ENCODE measurements at places on chromosomes 16 and 17. TPM values are rescaled to one million over a fixed set of nuclear protein-coding genes. Genes with fewer than 3 reads are reported as not detected.
A peak's percentile ranks its signal among the peaks of the same experiment; 100 is the strongest.

DNA sequence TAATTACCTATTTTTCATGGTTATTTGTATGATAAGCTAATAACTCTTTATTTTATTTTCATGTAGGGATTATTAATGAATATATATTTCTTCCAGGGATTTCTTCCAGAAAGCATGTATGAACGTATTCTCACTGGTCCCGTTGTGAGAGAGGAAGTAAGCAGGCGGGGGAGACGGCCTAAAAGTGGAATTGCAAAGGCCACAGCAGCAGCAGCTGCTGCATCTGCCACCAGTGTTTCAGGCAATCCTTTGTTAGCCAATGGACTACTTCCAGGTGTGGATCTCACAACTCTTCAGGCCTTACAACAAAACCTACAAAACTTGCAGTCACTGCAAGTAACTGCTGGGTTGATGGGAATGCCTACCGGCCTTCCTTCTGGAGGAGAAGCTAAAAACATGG lies 110.3 kb upstream of the RBL2 start:
- DNase-seq, result no peak

DNA sequence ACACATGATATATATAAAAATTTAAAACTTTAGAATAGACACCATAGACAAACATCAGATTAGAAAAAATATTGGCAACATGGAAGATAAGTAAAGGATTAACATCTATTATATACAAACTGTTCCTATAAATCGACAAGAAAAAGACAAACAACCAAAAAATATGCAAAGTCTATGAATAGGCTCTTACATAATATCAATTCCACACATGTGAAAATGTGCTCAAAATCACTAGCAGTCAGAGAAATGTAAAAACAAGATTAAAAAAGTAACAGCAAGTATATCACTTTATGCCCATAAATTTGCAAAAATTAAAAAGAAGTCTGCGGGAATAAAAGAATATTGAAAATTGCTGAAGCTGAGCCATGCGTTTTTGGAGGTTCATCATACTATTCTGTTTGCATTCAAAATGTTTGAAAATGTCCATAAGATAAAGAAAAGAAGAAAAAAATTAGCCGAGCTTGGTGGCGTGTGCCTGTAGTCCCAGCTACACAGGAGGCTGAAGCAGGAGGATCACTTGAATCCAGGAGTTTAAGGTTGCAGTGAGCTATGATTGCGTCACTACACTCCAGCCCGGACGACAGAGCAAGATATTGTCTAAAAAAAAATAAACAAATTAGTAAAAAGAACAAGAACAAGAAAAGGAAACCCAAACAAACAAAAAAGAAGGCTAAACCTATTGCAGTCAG lies 11.2 kb upstream of the ERN2 start:
- DNase-seq, result no peak

GRCh38 chr16:30077656-30078055 lies 1.9 kb downstream of the PPP4C start:
- no peak for DNase-seq

PDPK1 gene
- total RNA-seq, result 43.1 TPM

DNA sequence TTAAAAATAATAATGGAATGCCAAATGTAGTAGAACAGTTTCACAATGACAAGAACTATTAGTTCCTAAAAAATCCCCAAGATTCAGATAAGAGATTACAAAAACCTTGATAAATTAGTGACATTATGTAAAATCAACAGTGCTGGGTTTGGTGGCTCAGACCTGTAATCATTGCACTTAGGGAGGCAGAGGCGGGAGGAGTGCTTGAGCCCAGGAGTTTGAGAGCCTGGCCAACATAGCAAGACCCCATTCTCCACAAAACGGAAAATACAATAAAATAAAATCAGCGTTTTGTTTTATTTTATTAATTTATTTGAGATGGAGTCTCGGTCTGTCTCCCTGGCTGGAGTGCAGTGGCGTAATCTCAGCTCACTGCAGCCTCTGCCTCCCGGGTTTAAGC lies 4.1 kb downstream of the CARD14 start:
- no peak for DNase-seq

DNA sequence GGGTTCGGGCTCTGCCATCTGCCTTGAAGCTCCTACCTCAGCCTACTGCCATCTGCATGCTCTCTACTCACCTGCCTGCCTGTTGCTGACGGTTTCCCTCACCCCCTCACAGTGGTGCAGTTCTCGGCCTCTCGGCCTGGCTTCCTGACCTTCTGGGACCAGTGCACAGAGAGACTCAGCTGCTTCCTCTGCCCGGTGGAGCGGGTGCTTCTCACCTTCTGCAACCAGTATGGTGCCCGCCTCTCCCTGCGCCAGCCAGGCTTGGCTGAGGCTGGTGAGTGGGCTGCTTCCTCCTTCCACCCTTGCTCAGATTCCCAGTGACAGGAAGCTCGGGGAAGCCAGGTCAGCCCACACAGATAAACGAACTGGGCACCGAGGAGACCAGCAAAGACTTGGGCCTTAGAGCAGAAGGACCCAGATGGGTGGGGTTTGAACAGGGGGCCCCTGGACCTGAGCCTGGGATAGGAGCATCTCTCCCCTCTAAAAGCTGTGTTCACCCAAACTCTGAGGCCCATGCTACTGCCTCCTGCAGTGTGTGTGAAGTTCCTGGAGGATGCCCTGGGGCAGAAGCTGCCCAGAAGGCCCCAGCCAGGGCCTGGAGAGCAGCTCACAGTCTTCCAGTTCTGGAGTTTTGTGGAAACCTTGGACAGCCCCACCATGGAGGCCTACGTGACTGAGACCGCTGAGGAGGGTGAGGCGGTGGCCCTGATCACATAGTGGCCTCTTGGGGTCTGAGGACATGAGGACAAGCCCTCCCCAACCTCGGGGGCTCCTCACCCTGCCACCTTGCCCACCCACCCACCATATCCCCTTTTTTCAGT lies 16.4 kb downstream of the RIPOR1 start:
- DNase-seq, result peak; percentile 28

DNA sequence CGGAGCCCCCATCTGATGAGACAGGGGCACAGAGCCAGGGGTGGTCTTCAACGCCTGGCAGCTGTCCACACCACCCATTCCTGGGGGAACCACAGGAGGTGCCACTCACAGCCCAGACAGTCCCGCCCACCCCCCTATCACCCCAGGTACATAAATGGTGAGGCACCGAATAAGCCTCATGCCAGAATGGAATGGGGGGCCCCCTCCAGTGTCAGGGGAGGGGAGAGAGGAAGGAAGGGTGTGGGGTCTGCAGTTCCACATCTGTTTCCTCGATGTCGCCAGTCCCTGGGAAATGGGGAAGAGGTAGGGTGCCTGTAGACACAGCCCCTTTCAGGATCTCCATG lies 1.7 kb downstream of the TMC6 start:
- DNase-seq, result peak; percentile 38

ADAMTS18 gene
- total RNA-seq, result not detected

NUPR1 gene
- total RNA-seq, result 37.2 TPM

- DNase-seq, result peak; percentile 57
Measured at GRCh38 chr17:9456330-9456729, 119.3 kb downstream of the STX8 start.

DNA sequence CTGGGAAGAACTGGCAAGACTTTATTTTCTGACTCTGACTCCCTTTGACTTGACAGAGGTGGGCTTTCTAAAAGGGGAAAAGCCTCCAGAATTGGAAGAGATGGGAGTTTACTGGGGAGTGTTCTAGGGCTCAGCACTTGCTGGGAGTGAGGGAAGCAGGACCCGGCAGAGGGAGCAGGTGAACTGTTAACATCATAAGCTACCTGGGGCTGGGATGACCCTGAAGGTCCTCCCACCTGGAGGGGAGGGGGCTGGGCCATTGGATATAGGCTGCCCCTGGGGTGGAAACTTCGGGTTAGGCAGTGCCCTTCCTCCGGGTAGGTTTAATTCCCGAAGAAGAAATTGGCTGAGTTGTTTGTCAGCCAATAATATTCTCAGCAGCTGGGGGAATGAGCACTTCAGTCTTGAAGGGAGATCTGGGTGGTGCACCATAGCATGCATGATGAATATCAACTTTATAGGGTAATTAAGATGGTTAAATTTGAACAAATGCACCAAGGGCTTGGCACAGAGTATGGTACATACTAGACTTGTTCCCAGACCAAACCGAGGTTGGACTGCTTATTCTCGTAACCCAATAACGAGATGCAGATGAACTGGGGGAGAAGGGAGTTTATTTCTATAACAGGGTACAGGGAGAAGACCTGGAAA lies 337.0 kb downstream of the HAPSTR1 start:
- DNase-seq, result no peak

GRCh38 chr17:72924196-72924595 lies 168.3 kb downstream of the SLC39A11 start:
- no peak for DNase-seq

DNA sequence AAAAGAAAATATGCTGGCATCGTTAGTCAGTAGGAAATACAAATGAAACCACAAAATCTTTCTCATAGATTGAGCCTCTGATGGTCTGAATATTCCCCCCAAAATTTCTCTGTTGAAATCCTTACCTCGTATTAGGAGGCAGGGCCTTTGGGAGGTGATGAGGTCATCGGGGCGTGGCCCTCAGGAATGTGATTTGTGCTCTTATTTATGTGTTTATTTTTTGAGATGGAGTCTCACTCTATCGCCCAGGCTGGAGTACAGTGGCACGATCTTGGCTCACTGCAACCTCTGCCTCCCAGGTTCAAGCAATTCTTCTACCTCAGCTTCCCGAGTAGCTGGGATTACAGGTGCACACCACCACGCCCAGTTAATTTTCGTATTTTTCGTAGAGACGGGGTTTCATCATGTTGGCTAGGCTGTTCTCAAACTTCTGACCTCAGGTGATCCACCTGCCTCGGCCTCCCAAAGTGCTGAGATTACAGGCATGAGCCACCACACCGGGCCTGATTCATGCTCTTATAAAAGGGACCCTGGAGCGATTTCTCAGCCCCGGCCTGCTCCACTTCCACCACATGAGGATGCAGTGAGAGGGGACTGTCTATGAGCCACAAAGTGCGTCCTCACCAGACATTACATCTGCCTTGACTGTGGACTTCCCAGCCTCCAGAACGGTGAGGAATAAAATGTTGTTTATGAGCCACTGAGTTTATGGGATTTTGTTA lies 53.1 kb downstream of the DNAH17 start:
- no peak for DNase-seq

DNA sequence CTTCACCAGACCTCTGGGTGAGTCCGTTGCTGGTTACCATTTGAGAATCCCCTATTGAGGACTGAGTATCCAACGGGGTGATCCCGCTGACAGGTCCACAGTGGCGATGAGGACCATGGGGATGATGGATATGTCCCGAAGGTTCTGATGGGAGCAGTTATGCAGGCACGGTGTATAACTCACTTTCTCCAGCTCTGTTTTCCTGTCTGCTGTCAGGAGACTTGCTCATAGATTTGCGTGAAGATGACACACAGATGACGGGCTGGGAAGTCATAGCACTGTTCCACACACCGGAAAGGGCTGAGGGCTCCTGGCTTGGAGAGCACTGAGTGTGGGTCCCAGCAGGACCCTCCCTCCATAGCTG lies 22.2 kb upstream of the ADCY7 start:
- DNase-seq, result no peak

KRTAP1-5 gene
- not detected for total RNA-seq

DNA sequence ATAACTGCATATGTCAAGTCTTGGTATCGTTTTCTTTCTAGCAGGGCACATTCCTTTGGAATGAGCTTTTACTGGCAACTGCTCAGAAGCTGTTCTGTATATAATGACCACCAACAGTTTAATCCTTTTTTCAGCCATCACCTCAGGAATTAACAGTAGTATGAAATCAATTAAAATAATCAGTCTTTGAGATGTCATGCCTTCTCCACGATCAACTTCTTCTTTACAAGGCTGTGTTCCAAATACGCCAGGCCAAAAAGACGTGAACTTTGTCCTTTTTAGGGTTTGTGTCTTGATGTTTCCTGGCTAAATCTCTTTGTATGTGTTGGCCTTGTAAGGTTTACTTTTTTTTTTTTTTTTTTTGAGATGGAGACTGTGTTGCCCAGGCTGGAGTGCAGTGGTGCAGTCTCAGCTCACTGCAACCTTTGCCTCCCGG lies 54.9 kb downstream of the ABCC1 start:
- DNase-seq, result no peak

GRCh38 chr17:5254903-5255521 lies 20.4 kb upstream of the SCIMP start:
- no peak for DNase-seq

DNA sequence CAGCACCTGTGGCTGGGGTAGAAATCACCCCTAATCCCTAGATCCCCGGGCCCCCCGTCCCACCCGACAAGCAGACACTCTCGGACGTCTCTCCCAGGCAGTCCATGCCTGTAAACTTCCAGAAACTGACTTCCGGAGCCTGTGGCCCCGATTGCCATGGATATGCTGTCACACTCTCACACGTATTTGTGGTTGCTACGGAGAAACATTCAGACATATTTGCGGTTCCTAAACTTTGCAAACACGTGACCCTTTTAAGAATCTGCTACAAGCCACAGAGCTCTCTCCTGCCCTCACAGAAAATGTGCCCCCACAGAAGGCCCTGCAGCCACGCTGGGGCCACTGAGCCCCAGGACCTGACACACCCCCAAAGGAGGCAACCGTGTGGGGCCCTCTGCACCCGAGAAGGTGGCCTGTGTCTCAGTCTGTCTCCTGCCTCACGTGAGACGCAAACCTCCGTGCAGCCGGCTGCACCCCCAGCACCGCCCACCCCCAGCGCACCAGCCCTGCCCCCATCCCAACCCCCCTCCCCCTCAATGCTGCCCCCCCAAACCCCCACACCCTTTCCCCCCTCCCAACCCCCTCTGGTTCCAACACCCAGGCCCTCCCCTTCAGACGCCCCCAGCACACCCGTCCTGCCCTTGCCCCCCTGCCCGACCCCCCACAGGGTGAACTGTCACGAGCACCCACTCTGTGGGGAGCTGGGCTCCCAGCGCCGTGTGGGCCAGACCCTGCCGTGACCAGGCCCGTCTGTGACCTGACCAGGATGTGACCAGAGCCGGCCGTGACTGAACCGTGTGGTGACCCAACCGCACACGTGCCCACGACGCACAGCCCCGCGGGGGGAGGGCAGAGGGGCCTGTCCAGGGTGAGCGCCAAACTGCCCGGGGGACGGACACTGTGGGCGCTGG lies 66.3 kb upstream of the METRNL start:
- no peak for DNase-seq

- DNase-seq, result no peak
Measured at GRCh38 chr17:37082311-37082860, 133.6 kb downstream of the AATF start.

- no peak for DNase-seq
Measured at GRCh38 chr16:70383421-70383960, 36.8 kb downstream of the DDX19A start.

- DNase-seq, result peak; percentile 87
Measured at GRCh38 chr17:83200231-83200699, 120.9 kb downstream of the METRNL start.

OR3A3 gene
- total RNA-seq, result not detected

Data from left ventricle myocardium superior (tissue), 1 donor.